ENCODE measurements at places on chromosomes 7 and 10. TPM values are rescaled to one million over a fixed set of nuclear protein-coding genes. Genes with fewer than 3 reads are reported as not detected.

ADCY1 gene
- polyA plus RNA-seq, result 0.12 TPM

DNA sequence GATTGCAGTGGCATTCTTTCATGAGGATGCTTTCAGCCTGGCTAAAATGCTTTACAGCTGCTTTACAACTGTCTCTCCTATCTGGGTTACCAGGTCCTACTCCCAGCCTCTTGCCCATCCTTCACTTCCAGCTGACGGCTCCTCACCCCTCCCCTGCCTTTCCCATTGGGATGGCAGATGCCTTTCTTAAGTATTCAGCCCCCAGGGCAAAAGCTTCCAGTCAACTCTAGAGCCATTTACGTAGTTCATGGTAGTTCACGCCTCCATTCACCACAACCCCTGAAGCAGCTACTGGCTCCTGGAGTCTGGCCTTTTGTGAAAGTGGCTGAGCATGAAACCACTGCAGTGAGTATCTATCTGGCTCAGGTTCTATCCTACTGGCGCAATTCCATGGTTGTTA lies 17.2 kb upstream of the BMPER start:
- no peak for DNase-seq

ACTL6B gene
- polyA plus RNA-seq, result not detected

NPFFR1 gene
- not detected for polyA plus RNA-seq

All from B cell (primary cell).